ENCODE measurements at places on chromosomes 6 and 20. TPM values are rescaled to one million over a fixed set of nuclear protein-coding genes. Genes with fewer than 3 reads are reported as not detected.

The SLC16A10 gene
- total RNA-seq, result not detected

The FAXC gene
- 0.51 TPM for total RNA-seq

The NHLRC1 gene
- total RNA-seq, result 3.1 TPM

The GJA10 gene
- not detected for total RNA-seq

The SFTA2 gene
- not detected for total RNA-seq

The SLC22A16 gene
- under 0.01 TPM for total RNA-seq

The SMPDL3A gene
- total RNA-seq, result 19.8 TPM

The MMP24 gene
- 0.17 TPM for total RNA-seq

The MKKS gene
- 5.9 TPM for total RNA-seq

The RBBP8NL gene
- total RNA-seq, result not detected

The EDN1 gene
- 0.26 TPM for total RNA-seq

The FRMD1 gene
- total RNA-seq, result not detected

The EPB41L1 gene
- total RNA-seq, result 10.3 TPM

The RIPPLY2 gene
- not detected for total RNA-seq

All from fibroblast of lung (primary cell).